ENCODE measurements at places on chromosomes 11 and 22.

GRCh38 chr11:11498195-11498594 is 123.6 kb downstream of the GALNT18 start:
- DNase-seq = no peak

DNA sequence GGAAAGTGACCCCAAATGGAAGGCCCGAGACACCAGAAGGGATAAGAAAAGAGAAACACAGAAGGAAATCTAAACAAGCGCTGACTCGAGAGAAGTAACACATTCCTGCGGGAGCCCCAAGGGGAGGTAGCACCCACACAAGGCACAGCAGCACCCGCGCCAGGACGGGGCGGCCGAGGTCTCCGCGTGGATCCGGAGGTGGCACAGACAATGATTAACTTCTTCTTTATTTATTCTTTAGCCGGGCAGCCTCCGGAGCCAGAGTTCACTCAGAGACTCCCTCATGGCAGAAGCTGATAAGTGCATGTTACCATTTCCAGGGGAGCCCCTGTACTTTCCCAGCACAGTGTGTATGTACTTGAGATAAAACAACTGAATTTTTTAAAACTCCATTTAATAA is 5.1 kb downstream of the TOLLIP start:
- no peak for DNase-seq

- DNase-seq = no peak
Observed at GRCh38 chr11:103042161-103042560, 49.8 kb downstream of the DCUN1D5 start.

DNA sequence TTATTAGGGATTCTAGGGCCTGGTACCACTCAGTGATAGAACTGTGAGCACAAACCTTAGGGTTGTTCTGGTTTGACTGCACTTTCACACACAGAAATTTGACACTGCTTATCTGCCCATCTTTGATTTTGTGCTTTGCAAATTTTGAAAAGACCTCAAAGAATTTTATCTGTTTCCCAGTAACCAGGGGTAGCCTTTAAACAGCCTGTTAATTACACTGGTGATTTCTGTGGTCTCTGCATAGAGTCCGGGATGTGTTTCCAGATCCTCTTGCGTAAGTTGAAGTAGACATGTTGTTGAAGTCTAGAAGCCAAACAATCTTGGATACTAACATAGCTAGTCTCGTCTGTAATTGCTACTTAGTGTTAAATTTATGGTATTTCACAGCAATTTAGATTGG is 75.3 kb downstream of the C22orf31 start:
- no peak for DNase-seq
